ENCODE measurements at places on chromosomes 4 and X. TPM values are rescaled to one million over a fixed set of nuclear protein-coding genes. Genes with fewer than 3 reads are reported as not detected.
A peak's percentile ranks its signal among the peaks of the same experiment; 100 is the strongest.

DNA sequence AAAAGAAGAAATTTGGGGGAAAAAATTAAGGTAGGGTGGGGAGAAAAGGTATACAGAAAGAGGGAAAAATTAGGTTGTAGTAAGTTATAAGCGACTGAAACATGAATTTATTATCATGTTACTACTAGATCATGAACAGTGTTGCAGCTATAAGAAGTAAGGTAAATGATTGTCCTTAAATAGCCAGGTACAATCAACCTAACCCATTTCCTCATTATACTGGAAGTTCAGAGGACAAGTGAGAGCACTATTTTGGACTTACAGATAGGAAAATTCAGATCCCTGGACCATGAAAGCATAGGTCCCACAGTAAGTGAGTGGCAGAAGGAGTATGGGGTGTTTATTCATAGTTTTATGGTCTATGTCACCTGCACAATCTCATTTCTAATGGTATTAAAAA is 23.5 kb downstream of the PIR start:
- no peak for DNase-seq

- no peak for DNase-seq
Observed at GRCh38 chr4:153706519-153706918, 22.4 kb downstream of the TLR2 start.

DNA sequence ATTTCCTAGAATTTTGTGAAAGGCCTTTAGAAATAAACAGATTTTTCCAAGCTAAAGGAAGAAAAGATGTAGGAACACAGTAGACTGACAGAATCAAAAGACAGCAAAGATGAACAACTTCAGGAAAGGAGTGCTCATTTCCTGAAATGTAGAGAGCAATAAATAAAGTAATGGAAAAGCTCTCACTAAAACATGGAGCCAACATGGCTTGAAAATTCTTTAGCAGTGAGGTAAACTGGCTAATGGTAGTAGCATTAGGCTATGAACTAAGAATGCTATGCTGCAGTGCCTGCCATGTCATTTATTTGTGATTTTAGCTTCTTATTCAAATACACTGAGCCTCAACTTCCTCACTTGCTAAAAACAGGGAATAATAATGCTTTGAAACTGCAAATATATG is 108.7 kb downstream of the IQCM start:
- no peak for DNase-seq

- DNase-seq: no peak
Observed at GRCh38 chr4:42151568-42152506, 618 bp downstream of the BEND4 start.

GRCh38 chr4:71217688-71218087 is 121.1 kb upstream of the SLC4A4 start:
- no peak for DNase-seq

DNA sequence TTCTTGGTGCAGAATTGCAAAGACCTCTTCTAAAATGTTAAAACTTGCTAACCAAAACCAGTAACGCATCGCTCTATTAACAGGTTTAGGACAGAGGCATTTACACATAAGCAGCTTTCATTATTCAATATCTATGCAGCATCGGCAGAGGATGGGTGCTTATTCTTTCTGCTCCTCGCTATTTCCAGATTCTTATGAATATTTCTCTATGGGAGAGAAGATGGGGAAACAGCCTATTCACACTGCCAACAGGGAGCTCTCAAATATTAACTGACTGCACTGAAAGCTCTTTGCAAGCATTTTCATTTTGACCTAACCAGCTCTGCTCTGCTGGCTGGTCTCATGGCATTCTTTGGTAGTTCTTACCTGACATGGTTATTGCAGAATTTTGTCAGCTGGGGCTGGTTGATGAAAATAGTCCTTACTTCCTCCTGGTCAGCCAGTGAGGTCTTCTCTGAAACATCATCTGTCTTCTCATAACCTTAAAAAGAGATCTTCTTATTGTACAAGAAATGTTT is 30.2 kb downstream of the ATP8A1 start:
- DNase-seq: no peak

- DNase-seq: no peak
Observed at GRCh38 chr4:136484996-136485395, 1047.3 kb downstream of the PCDH18 start.

- no peak for DNase-seq
Observed at GRCh38 chr4:138512756-138513155, 270.6 kb upstream of the SLC7A11 start.

DNA sequence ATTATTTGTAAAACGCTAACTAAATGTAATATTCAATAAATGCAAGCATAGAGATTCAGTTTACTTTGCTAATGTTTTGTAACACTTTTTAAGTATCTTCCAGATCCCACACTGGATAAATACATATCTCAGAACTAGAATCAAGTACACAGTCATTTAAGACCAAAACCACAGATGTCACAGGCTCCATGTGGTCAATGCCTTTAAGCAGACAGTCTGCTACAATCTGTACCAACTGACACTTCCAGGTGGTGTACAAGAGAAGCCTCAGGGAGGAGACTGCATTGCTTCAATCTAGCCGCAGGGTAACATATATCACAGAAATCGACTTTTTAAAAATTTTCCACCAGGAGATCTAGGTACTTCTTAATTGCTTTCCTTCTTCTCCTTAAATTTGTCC is 229.6 kb upstream of the DIAPH2 start:
- no peak for DNase-seq

The SASH3 gene
- not detected for total RNA-seq

DNA sequence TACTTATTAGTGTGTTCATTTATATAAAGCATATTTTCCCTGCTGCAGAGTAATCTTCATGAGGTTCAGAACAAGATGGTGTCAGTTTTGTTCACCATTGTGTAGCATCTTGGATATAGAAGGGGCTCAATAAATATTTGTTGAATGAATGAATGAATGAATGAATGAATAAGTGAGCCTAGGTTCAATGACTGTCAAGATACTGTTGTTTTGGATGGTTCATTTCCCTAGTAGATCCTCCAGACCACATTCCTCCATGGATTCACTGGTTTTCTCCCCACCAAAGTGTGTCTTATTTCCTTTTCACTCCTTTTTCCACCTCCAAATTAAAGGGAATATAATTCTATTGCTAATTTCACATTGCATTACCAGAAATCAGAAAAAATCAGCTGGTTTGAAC is 2.1 kb upstream of the OCIAD2 start:
- DNase-seq: no peak

GRCh38 chrX:130826249-130826648 is 76.8 kb downstream of the ENOX2 start:
- DNase-seq: no peak

GRCh38 chr4:113574636-113575103 is 186.9 kb downstream of the CAMK2D start:
- no peak for DNase-seq

The PWWP3B gene
- 0.12 TPM for total RNA-seq

DNA sequence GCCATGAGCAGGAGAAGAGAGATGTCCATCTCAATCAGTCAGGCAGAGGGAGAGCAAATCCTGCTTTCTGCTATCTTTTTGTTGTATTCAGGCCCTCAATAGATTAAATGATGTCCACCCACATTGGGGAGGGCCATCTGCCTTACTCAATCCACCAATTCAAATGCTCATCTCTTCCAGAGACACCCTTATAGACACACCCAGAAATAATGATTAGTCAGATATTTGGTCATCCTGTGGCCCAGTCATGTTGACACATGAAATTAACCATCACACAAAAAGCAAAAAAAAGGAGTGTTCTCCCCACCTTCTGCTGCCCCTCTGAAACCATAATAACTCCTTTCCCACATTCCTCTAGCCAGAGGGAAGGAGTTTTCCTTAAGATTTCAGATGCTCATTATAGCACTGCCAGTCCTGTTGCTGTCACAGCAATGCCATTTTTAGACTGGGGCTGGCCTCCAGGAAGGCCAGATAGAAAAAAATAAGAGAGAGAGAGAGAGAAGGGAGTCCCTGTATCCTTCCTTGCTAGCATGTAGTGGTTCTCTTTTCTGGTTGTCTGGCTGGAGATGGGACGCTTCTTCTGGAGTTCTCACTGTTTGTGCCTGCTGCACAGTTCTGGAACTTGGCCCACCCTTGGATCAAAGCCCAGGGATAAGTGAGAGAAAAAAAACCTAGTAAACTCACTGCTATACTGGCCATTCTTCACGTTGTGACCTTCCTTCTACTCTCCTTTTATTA is 177.7 kb downstream of the RBM46 start:
- DNase-seq: no peak

The HMGB2 gene
- total RNA-seq: 130 TPM

DNA sequence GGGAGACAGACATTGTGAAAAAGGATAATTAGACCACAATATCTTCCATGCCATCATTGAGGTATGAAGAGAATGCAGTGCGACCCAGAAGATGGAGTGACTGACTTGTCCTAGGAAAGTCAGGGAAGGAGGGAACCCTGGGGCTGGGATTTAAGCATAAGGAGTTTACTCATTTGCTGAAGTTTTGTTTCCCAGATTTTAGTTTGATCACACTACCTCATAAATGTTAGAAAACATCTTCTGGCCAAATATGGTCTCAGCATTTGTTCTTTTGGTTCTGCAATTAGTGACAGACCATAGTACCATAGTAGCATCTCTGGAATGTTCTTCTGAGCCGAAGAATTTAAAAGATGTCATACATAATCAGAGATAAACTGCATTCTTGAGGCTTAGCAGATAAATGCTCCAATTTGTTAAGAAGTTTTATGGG is 96.5 kb upstream of the PGRMC2 start:
- no peak for DNase-seq

The TDO2 gene
- total RNA-seq: 17.6 TPM

The ABCG2 gene
- 37.4 TPM for total RNA-seq

The SLITRK4 gene
- total RNA-seq: 95.2 TPM

GRCh38 chr4:85024671-85025070 is 58.2 kb upstream of the WDFY3 start:
- no peak for DNase-seq

- no peak for DNase-seq
Observed at GRCh38 chr4:14178421-14178820, 550.9 kb upstream of the BOD1L1 start.

DNA sequence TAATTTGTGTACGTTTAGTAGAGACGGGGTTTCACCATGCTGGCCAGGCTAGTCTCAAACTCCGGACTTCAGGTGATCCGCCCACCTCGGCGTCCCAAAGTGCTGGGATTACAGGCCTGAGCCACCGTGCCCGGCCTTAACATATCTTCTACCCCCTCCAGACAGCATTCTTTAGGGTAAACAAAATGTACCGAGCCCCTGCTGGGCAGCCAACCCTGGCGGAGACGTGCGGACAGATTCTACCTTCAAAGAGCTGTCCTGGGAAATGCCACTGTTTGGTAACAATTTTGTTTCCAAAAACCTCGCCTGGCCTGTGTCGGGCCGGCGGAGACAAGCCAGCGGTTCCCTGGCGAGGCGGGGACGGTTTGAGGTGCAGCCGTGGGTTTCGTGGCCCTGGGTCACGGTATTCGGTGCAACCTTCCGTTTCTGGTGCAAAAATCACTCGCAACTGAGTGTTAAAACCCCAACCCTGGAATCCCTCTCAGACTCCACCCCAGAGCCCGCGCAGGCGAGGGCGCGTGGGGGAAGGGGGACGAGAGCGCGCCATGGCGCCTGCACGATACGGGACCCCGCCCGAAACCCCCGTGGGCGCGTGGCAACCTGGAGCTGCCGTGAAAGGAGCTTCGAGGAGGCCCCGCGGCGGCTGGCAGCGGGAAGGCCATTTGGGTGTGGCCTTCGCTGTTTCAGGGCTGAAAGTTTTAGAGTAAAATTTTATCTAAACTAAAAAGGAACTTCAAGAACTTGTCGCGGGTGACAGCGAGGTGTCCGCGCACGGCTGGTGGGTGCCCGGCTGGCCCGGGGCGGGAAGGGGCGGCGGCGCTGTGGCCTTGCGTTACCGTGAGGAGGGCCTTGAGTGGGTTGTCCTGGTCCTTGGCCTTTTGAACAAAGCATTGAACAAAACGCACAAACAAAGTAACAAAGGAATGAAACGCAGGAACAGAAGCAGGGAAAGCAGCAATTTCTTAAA is 17.0 kb downstream of the MRFAP1 start:
- no peak for DNase-seq

- DNase-seq: no peak
Observed at GRCh38 chr4:115355329-115355728, 241.9 kb upstream of the NDST4 start.

The CWH43 gene
- total RNA-seq: not detected

The OPRPN gene
- not detected for total RNA-seq

- peak; percentile 77 for DNase-seq
Observed at GRCh38 chr4:182448281-182449151, 205.3 kb downstream of the TENM3 start.

The CYSLTR1 gene
- not detected for total RNA-seq

DNA sequence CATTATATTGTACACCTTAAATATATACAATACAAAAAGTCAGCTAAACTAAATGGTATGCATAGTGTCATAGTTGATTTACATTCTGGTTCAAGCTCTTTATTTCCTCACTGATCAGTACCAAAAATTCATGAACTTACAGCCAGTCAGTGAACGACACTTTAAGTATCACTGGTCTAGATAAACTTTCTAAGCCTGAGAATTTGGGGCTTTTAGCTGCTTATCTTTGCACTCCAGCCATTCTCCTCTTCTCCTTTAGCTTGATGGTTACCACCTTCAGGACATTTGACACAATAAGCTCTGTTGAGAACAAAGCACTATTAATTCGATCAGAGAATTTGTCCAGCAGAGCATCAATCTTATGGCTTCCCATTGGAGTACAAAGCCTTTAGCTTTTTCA is 83.0 kb upstream of the ALG13 start:
- DNase-seq: no peak

DNA sequence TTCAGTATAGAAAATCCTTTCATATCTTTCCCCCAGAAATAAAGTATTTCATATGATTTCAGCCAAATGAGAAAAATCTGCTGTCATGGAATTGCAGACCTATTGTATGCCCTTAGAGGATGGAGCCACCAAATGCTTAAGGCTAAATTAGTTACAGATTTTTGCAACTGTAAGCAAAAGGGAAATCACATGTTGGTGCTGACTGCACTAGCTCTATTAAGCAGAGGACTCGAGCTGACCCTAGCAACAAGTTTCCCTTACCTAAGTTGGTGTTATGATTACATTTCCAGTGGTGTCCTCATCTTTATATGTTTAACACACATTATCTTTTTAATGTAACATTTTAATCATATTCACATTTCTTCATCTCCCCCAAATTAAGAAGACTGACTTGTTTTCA is 58.3 kb upstream of the DOCK11 start:
- no peak for DNase-seq

DNA sequence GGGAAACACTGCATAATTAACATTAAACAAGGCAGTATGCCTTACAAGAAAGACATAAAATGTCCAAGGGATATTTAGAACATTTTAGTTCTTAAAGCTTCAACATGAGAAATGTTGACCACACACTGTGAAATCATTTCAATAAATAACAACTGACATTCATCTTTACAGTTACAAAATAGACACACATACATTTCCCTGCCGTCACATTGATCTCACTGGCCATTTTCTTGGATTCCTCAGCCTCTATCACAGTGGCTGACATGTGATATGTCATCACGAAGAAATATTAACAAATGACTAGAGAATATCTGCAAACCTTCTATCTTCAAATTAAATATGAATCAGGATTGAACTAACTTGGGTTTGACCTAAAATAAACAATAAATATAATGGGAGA is 1.9 kb downstream of the CXCL2 start:
- no peak for DNase-seq

The PPBP gene
- not detected for total RNA-seq
